Suprapubic skin (tissue), 4 donors: ENCODE measurements at places on chromosomes 13 and 19. TPM values are rescaled to one million over a fixed set of nuclear protein-coding genes. Genes with fewer than 3 reads are reported as not detected.

The LIM2 gene
- total RNA-seq, result not detected

DNA sequence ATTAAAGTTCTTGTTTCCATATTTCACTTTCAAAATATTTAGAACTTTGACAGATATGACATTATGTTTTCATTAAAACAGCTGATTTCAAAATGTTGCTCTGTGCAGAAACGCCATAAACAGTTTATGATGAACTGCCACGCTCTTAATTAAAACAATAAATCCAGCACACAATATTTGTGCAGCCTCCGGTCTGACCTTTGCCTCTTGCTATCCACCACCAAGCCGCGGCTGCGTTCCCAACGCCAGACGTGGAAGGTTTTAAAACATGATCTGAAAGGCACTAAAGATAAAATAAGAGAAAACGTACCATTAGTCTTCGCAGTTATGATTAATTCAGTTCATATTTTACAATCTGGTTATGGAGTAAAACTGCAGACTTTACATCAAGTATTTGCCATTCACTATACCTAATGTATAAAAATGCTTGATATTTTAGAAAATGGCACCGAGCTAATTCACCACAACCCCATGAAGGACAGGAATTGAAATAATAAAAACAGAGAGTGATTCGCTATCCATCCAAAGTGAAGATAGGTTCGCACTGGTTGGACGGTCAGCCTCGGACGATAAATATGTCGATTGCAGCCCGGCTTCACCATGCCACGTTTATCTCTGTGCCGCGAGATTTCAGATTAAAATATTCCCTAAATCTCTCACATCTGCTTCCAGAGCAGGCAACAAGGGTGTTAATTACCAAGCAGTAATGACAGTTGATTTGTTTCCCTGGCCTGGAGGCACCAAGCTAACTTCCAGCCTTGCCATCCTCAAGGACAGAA, 103.3 kb upstream of the ZNF507 start:
- no peaks in the 10 kb centered on the region for H3K4me1 ChIP-seq
- H3K27ac ChIP-seq, result no peak overlapping the region
- peak; percentile 67 for DNase-seq
- no peak overlapping the region for H3K4me3 ChIP-seq
- no peaks in the 10 kb centered on the region for H3K36me3 ChIP-seq
- no peaks in the 10 kb centered on the region for H3K27me3 ChIP-seq

GRCh38 chr19:1862424-1863327, 703 bp downstream of the KLF16 start:
- no peaks in the 10 kb centered on the region for H3K27me3 ChIP-seq
- H3K27ac ChIP-seq, result peak overlapping the region; percentile 75
- peak overlapping the region; percentile 91 for H3K4me3 ChIP-seq
- H3K4me1 ChIP-seq, result peaks cover 62% of the 10 kb centered on the region
- H3K36me3 ChIP-seq, result no peaks in the 10 kb centered on the region
- peak; percentile 79 for DNase-seq

The NCR1 gene
- total RNA-seq, result not detected

DNA sequence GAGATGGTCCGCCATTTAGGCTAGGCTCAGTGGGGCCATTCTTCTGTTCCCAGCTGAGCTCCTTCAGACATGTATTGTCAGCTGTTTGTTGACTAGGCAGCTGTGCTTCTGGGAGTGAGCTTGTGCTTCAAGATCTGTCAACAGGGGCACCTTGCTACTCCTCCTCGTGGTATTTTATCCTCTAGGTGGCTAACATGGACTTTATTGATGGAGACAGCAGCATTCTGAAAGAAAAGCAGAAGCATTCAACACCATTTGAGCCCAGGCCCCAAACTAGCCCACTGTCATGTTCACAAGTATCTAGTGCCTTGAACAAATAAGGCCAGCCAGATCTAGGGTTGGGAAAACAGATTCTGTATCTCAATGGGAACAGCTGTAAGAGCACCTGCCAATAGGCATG, 65.9 kb downstream of the ZNF429 start:
- no peaks in the 10 kb centered on the region for H3K4me1 ChIP-seq
- no peak overlapping the region for H3K4me3 ChIP-seq
- no peaks in the 10 kb centered on the region for H3K27me3 ChIP-seq
- no peaks in the 10 kb centered on the region for H3K36me3 ChIP-seq
- DNase-seq, result no peak
- H3K27ac ChIP-seq, result no peak overlapping the region

The ZNF433 gene
- total RNA-seq, result 22.6 TPM

DNA sequence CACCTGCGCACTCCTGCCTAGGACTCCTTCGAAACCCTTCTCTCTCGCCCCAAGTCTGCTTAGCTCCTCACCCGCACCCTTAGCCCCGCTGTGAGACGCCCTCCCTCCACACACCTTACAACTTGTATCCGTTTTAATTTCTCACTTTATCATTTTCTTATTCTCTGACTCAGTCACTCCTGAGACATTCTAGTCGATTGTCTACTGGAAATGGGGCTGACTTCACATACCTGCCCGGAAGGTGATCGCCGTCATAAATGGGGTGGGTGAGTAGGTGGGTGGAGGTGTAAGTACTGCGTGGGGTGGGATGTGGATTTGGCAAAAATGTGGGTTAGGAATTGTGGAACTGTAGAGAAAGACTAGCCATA, 714 bp downstream of the NDFIP2 start:
- no peaks in the 10 kb centered on the region for H3K27me3 ChIP-seq
- no peaks in the 10 kb centered on the region for H3K36me3 ChIP-seq
- H3K4me3 ChIP-seq, result peak overlapping the region; percentile 90

The CD177 gene
- total RNA-seq, result 0.64 TPM
